ENCODE measurements at places on chromosomes 16 and 17. TPM values are rescaled to one million over a fixed set of nuclear protein-coding genes. Genes with fewer than 3 reads are reported as not detected.

DNA sequence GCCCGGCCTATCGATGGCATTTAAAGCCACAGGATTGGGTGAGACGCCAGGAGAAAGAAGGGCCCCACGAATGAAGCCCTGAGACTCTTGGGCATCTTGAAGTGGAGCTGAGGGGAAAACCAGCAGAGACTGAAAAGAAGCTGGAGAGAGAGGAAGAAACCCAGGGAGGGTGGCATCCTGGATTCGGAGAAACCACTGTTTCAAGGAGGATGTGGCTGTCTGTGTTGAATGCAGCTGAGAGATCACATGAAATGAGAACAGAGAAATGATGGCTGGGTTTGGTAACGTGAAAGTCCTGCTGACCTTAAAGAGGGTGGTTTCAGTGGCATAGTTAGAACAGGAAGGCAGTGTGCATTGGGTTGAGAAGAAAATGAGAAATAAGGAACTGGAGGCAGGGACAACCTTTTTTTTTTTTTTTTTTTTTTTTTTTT lies 3.8 kb downstream of the TNFSF12 start:
- DNase-seq: no peak

- no peak for DNase-seq
These were observed 20.9 kb downstream of the COIL start for GRCh38 chr17:56939869-56940484.

- DNase-seq: no peak
These were observed 55.2 kb downstream of the SPAG9 start for GRCh38 chr17:51065466-51065865.

GRCh38 chr16:9425236-9425635 lies 333.8 kb downstream of the HAPSTR1 start:
- no peak for DNase-seq

MT1M gene
- total RNA-seq: 14.1 TPM

- no peak for DNase-seq
These were observed 18.6 kb upstream of the ENDOV start for GRCh38 chr17:80396157-80397033.

NUP88 gene
- total RNA-seq: 64.7 TPM

DNA sequence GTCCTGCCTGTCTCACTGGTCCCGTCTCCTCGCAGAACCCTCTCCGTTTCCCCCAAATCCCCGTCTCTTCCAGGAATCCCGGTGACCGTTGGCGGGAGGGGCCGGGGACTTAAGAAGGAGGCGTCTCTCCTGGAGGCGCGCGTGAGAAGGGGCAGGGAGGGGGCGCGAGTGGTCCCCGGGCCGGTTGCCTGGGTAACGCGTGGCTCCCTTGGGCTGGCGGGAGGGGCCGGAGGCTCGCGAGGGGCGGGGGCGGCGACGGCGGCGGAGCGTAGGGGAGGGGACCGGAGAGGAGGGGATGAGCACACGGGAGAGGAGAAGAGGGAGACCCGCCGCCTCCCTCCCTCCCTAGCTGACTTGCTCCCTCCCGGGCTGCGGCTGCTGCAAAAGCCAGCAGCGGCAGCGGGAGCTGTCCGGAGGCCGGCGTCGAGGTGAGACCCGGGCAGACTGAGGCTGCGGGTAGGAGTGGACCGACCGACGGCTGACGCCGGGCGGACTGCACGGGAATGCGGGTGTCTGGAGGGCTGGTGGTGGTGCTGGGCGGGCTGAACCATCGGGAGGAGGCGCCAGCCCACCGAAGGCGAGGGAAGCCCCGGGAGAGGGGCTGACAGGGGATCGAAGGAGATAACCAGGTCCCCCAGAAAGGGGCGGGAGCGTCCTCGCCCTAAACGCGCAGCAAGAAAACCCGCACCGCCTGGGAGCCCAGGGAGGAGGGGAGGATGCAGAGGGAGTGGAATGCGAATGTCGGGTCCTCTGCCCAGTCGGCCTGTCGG lies at the start of gene PRRT2:
PRRT2 (plus strand) TSS at position 298 of the 770 bp plus-strand sequence. CDS start 862 bp downstream, outside the sequence.
- peak; percentile 93 for DNase-seq

DNA sequence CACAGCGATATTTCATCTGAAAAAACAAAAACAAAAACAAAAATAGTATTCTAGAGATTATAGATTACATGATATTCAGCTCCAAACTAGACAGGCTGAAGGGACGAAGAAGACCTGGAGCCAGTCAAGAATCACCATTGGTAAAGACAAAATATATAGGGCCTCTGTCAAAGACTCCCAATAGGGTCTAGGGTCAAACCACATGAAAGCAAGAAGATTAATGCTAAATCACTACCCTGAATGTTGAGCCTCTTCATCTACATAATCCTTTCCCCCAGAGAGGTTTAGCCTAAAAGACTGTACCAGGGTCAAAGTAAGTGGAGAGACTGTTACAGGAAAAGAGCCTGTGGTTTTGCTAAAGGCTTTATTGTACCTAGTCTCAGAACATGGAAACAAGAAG lies 10.8 kb upstream of the NME1 start:
- no peak for DNase-seq

DNA sequence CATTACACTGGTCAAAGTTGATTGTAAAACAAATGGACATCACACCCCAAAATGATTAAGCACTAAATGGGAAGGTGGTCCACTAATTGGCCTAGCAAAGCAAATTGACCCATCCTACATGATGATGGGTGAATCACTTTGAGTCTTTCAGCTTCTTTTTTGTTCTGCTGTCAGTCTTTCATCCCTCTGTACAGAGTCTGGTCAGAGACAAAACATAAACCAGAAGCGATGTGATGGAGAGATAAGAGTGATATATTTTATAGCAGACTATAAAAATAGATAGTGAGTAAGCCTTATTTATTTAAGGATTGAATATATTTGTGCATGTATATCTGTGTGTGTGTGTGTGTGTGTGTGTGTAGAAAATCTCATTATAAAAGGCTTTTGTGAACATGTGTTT lies 618.4 kb upstream of the SOX9 start:
- DNase-seq: no peak

DNA sequence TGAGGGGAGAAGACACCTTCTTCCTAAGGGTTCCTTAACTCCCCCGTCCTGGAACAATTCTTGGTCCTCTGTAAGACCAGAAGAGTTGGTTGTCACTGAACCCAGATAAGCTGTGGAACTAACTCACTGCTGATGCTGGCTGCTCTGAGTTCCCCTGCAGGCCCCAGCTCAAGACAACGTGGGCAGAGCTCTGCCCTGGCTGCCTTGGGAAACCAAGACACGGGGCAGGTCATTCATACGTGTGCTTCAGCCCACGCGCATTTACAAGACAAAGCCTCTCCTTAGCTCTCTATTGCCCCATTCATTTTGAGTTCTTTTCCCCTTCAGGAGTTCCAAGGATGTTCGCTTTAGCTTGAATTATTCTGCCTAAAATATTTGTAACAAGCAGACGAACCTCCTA lies 3.4 kb upstream of the NAT9 start:
- DNase-seq: no peak

DNA sequence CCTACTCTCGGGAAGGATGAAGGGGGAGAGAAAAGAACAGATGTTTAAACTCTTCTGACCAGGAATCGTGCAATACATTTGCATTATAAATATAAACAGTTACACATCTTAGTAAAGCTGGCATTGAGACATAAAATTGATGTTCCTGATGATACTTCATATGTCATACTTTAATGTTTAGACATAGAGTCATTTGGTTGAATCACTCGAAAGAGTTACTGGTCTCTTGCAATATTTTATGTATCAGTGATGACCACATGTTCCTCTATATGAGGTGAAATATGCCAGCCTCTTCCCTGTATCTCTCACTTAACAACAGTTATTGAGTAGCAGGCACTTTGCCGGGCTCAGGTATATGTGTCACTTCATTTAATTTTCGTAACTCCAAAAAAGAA lies 49.7 kb upstream of the PMFBP1 start:
- DNase-seq: no peak

MARVELD3 gene
- 11.3 TPM for total RNA-seq

- DNase-seq: no peak
These were observed 16.6 kb downstream of the RMI2 start for GRCh38 chr16:11361701-11362451.

C16orf96 gene
- 0.08 TPM for total RNA-seq

MYH2 gene
- total RNA-seq: not detected

GRCh38 chr17:33593991-33594390 lies 300.9 kb upstream of the ASIC2 start:
- DNase-seq: no peak

QRICH2 gene
- 2.1 TPM for total RNA-seq

HCRT gene
- not detected for total RNA-seq

DNA sequence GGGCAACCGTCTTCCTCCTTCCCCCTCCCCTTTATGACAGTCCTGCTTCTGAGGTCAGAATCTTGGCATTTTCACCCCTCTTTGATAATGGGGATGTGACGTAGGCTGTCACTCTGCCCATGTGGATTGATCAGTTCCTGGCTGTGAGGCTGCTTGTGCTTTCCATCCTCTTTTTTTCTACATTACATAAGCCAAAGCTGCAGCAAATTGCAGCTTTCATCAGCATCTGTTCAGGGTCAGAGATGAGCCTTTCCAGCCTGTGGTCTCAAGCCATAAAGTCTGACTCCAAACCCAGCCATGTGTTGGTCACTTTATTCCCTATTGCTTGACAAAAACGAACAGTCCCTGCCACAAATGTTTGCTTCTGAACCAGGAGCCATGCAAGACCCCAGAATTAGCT lies 535.1 kb downstream of the CDH11 start:
- no peak for DNase-seq

DNA sequence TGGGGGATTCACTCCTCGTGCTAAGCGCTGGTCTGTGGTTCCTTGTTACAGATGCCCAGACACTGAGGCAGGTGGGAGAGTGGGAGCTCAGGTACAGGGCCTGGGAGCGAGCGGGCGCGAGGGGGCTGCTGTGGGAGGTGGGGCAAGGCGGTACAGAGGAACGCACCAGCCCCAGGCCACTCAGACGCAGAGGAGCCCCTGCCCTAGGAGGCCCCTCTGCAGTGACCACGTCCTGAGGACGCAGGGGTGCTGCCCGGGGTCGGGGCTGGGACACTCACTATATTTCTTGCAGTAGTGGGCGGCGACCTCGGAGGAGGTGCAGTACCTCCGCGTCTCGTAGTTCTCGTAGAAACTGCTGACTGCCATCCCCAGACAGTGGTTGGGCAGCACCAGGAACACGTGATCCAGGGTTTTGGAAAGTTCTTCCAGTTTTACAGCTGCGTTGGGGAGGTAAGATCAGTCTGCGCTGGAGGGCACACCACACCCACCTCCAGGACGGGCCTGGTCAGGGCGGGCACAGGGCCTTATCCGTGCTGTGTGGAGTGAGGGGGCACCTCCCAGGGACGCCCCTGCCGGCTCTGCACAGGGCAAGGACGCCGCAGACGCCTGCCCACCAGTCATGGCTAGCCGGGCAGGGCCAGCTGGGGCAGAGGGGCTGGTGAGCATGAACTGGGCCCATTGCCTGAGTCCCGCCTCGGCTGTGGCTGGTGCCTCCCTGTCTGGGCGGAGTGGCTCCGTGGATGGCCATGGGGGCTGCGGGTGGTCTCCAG lies 16.3 kb upstream of the RNPS1 start:
- no peak for DNase-seq

DNA sequence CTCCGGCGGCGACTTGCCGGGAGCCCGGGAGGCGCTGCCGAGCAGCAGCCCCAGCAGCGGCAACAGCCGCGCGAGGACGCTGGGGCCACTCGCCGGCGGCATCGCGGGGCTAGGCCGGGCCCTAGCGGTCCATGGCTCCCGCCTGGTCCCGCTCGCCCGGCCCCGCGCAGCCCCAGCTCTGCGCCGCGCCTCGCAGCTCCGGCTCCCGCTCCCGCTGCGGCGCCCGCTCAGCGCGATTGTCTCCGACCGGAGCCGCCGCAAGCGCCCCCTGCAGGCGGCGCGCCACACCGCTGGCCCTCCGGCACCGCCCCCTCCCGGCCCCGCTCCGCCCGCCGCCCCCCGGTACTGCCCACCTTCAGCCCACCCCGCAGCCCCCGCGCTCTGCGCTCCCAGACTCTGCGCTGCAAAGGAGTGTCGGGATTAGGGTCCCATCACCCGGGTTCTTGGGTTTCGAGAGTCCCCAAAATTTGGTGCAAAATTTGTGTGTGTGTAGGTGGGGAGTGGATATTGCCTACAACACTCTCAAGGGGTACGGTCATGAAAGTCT lies at the start of gene FAM171A2:
FAM171A2 (minus strand) TSS at position 241 of the 547 bp plus-strand sequence; CDS start at position 102, 139 bp downstream.
- no peak for DNase-seq

GRCh38 chr16:78122774-78123315 lies 23.4 kb downstream of the WWOX start:
- DNase-seq: no peak

- DNase-seq: no peak
These were observed 58.1 kb downstream of the MAP2K4 start for GRCh38 chr17:12078791-12079190.

DNA sequence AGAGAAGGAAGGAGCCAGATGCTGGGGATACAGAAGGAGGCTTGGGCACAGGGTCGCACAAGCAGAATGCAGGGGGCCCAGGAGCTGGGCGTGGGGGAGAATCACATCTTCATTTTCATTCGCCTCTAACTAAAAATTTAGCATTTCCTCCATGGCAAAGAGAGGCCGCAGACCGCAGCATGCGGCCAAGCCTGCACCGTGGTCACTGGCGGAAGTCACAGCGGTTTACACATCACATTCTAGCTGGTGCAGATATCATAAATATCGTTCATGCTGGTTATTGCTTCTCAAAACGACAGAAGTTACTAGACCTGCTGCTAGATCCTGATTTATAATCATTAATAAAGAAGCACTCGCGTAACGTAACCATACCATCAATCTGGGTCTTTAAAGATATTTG lies 162.0 kb downstream of the NTN1 start:
- no peak for DNase-seq

- DNase-seq: no peak
These were observed 645 bp downstream of the DNAH17 start for GRCh38 chr17:78576389-78577112.

DNA sequence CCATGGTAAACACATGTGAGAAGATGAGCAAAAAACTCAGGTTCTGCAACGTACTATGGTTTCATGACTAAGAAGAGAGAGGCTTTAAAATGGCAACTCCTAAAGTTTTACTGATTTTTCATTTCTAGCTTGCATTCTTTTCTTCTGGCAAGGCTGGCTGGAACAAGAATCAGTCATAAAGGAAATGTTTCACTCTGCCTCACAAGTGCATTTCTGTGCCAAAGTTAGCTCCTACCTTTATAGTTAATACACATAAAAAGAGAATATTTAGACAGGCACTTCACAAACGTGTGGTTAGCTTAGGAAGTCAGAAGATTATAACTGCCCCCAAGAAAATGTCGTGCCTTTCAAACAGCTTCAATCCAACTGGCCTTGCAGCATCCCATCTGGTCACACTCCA lies 417.1 kb upstream of the CDH11 start:
- DNase-seq: no peak
